ENCODE measurements at places on chromosomes 1 and 21. TPM values are rescaled to one million over a fixed set of nuclear protein-coding genes. Genes with fewer than 3 reads are reported as not detected.

DNA sequence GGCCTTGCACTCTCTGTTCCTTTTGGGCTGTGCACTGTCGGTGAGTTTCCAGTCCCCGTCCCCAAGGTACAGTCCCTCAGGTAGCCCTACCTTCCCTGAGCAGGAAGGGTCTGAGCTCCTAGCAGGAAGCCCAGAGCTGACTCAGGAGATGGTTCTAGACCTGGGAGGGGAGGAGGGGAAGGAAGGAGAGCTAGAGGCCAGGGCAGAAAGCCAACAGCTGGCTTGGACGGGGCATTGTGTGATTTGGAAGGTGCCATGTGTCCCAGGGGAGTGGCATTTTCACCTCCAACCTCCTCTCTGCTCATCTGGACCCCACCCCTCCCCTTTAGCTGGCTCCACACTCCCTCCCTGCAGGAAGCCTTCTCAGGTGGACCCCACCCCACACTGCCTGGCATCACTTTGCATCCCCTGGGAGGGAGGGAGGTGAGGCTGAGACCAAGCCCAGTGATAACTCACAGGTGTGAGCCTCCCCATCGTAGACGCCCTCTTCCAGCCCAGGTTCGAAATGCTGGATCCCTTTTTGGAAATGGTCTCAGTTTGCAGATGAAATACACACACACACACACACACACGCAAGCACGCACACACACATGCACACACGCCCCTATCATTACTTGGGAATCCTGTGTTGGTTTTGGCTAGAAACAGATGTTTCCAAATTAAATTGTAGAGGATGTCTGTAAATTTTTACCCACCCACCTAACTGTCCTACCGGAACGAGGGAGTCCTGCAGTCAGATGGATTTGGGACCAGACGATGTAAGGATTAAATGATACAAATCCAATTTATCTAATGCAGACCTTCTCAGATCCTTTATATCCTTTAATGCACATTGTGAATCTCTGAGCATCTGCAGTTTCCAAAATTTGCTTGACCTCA is 19.7 kb upstream of the IFNLR1 start:
- ATAC-seq = no peak

SETSIP gene
- not detected for total RNA-seq

- ATAC-seq = no peak
Measured at GRCh38 chr1:193355626-193356025, 169.2 kb upstream of the B3GALT2 start.

DIP2A gene
- total RNA-seq = 49.2 TPM

C1orf122 gene
- total RNA-seq = 57.7 TPM

DNA sequence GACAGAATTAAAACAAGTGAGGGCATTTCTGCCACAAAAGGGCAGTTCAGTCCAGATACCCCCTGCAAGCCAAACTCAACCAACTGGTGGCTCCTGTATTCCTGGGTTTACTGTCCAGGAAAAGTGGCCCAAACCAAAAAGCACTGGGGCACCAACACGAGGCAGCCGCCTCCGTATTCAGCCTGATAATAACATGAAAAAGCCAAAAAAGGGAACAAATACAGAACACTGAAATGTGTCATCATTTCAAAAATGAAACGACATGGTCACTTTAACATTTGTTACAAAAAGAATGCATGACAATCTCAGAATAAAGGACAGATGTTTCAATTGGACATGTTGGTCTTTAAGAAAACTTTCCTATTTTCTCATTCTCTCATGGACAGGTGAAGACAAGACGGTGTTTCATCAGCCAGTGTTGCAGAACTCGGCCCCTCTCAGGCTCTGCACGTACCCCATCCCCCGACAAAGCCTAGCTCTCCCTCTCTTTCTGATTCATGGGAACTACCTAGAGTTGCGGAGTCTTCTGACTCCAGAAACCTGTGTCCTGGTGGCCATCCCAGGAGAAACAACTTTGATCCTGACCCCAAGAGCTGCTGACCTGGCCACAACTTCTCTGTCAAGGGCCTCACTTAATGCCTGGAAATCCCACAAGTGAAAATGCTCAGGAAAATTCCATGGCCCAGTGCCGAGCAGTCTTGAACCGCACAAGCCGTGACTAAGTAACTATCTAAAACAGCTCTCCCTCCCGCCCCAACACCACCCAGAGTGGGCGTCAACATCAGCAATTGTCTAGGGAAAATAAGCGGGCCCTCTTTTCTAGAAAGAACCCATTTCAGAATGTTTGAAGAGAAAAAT is 27.1 kb downstream of the ZBTB17 start:
- ATAC-seq = peak; percentile 21

DNA sequence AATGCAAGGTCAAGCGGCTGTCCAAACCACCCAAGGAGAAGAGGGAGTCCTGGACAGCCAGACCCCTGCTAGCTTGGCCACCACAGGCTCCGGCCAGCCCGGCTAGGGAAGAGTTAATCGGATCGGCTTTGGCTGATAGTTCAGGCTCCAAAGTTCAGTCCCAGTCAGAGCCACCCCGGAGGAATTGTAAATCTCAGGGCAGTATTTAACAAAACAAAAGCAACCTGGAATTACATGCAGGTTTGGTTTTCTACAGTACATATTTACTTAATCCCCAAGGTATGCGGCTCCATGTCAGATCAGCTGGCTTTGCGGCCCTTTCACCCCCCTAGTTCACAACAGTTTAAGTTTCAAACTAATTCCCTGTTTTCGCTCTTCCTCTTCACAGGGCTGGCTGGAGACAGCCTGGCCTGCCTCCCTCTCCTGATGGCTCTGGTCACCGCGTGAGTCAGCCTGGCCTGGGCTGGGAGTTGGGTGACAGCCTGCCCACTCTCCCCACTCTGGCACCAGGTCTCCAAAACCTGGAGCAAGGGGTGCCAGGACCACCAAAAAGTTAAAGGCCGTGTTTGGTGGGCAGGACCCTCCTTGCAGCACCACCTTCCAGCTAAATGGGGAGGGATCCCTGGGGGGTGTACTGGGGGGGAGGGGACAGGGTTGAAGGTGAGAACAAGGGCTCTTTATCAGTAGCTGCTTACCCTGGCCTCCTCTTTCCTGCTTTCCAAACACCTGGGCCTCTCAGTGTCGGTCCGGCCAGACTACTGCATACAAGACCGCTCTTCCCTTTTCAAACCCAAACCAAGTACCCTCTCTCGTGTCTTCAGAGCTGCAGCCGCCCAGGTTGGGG is 1.9 kb downstream of the DHRS3 start:
- ATAC-seq = peak; percentile 31

DNA sequence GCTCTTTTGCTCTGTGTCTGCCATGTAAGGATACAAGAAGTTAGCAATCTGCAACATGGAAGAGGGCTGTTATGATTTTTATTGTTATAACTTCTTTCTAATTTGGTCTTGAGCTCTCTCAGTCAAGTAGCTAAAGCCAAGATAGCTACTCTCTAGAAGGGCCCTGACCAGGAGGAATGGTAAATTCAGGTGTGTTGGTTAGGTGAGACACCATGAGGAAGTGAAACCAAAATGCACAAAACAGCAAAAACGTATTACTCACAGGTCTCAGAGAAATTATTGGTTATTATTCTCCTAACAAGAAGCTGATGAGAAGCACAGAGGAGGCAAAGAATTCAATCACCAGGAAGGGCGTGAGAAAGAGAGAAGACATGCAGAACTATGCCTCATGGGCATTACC is 51.8 kb upstream of the INSL5 start:
- no peak for ATAC-seq

- ATAC-seq = no peak
Measured at GRCh38 chr1:191588905-191589304, 569.4 kb upstream of the RGS18 start.

GRCh38 chr1:228182296-228183030 is 16.9 kb downstream of the IBA57 start:
- no peak for ATAC-seq

All from motor neuron (in vitro differentiated cells).